NCI-H460 (cell line): ENCODE measurements at places on chromosomes 3 and 15. TPM values are rescaled to one million over a fixed set of nuclear protein-coding genes. Genes with fewer than 3 reads are reported as not detected.

Gene LRTM1
- total RNA-seq, result not detected in 2 replicates

Gene GOLGA6L25
- total RNA-seq, result not detected in 2 replicates

Gene CDC25A
- 10.3 and 12.6 TPM in 2 replicates for total RNA-seq

Gene EIF4G1
- 160 and 178 TPM in 2 replicates for total RNA-seq

Gene SATB1
- 0.89 and 2.3 TPM in 2 replicates for total RNA-seq

Gene ECE2
- total RNA-seq, result not detected in 2 replicates

Gene CNBP
- 341 and 344 TPM in 2 replicates for total RNA-seq

Gene QTRT2
- 19.9 and 23.6 TPM in 2 replicates for total RNA-seq

Gene TGM5
- total RNA-seq, result not detected in 2 replicates

Gene TICRR
- 5.2 and 5.9 TPM in 2 replicates for total RNA-seq

Gene POTEB
- total RNA-seq, result not detected in 2 replicates

Gene ARNT2
- total RNA-seq, result 0.78 and 1.0 TPM in 2 replicates

Gene DAZL
- 1.8 TPM in 2 replicates for total RNA-seq

Gene AGBL1
- total RNA-seq, result 0.02 TPM in 1 of 2 replicates, not detected in the other

Gene TUSC7
- total RNA-seq, result not detected in 2 replicates

Gene PTX3
- total RNA-seq, result 16.1 and 23.8 TPM in 2 replicates

Gene CPEB1
- total RNA-seq, result 1.6 and 2.2 TPM in 2 replicates

Gene MBD4
- 21.4 and 26.9 TPM in 2 replicates for total RNA-seq

Gene GPR176
- 0.84 and 1.0 TPM in 2 replicates for total RNA-seq

Gene CADPS
- total RNA-seq, result not detected in 2 replicates

Gene CCNB2
- total RNA-seq, result 81.1 TPM in 2 replicates

Gene TRPC1
- total RNA-seq, result 10.7 and 12.2 TPM in 2 replicates

Gene MCTP2
- 0.45 and 0.61 TPM in 2 replicates for total RNA-seq

Gene NDN
- 1.0 and 2.1 TPM in 2 replicates for total RNA-seq

Gene GOLGA8Q
- total RNA-seq, result 1.2 TPM in 1 of 2 replicates, not detected in the other

Gene IMPG2
- total RNA-seq, result 0.12 TPM in 1 of 2 replicates, not detected in the other

Gene TMEM158
- total RNA-seq, result 22.1 and 27.1 TPM in 2 replicates

Gene C3orf20
- not detected in 2 replicates for total RNA-seq

Gene EAF1
- total RNA-seq, result 24.1 and 24.8 TPM in 2 replicates

Gene PLCH1
- 0.79 and 0.81 TPM in 2 replicates for total RNA-seq

Gene MEGF11
- total RNA-seq, result 0.40 and 0.89 TPM in 2 replicates

Gene ARF4
- 183 and 199 TPM in 2 replicates for total RNA-seq

Gene ITGA11
- total RNA-seq, result 0.09 and 0.12 TPM in 2 replicates

Gene MST1
- 3.2 and 4.0 TPM in 2 replicates for total RNA-seq

Gene SEMA3F
- 4.4 and 5.4 TPM in 2 replicates for total RNA-seq

Gene SPINT1
- total RNA-seq, result 1.7 and 2.4 TPM in 2 replicates

Gene ARHGAP31
- 1.2 and 1.4 TPM in 2 replicates for total RNA-seq

Gene SNTN
- not detected in 2 replicates for total RNA-seq

Gene DUOXA1
- total RNA-seq, result 0.97 and 0.98 TPM in 2 replicates

Gene CD96
- not detected in 2 replicates for total RNA-seq
